Activated CD8-positive, alpha-beta memory T cell treated with anti-CD3 and anti-CD28 coated beads for 4 hours (primary cell): ENCODE measurements at places on chromosomes 6 and 20.

- DNase-seq: no peak
These were observed 6.0 kb upstream of the SMIM28 start for GRCh38 chr6:138371720-138372119.

GRCh38 chr6:30821862-30822784 lies 62.2 kb upstream of the DDR1 start:
- no peak for DNase-seq

DNA sequence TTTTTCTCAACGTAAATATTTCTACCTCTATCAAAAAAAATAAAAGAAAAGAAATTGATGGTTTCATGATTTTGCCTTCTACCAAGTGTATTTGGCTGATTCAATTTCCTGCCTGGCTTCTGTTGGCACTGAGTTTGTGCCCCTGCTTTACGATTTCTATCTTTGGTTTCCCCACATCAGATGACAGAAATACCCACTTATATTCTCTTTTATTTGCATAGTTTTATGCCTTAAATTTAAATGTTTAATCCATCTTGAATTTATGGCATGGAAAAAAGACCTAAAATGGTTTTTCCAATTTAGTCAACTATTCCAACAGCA lies 34.3 kb downstream of the RNF24 start:
- DNase-seq: no peak

DNA sequence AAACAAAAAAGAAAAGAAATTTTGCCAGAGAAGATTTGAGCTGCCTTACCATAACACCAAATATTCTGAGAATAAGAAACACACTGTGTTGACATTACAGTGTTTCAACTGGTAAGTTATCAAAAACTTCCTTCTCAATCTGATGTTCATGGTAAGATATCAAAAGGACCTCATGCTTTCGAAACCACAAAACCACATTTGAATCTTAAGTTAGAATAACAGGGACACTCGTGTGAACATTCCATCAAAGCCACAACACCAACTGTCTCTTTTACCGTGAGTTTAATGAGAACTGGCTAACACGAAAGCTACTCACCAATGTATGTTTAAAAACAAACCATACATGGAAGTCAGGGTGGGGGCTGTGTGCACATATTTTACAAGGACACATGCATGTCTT lies 73.0 kb upstream of the OPRM1 start:
- DNase-seq: no peak

- DNase-seq: no peak
These were observed 76.8 kb downstream of the TTLL2 start for GRCh38 chr6:167401525-167402194.

DNA sequence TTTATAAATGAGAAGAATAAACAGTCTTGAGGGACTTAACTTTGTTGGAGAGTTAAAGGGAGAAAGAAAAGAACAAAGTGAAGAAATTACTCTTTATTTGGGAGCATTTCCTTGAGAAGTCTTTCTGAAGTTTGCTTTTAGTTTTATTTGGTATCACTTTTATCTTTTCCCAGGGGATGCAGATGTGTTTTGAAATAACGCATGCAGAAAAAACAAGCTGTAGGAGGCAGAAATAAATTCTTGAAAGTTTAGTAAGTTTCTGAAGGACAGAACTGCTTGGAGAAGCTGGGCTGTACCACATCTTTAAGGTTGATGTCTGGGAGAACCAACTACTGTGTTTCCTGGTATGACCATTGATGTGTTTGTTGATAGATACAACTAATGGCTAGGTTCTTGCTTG lies 75.0 kb downstream of the PLCB4 start:
- DNase-seq: no peak

GRCh38 chr6:111758608-111759329 lies 114.5 kb downstream of the FYN start:
- no peak for DNase-seq

GRCh38 chr6:13272131-13273046 lies 55.9 kb downstream of the TBC1D7 start:
- no peak for DNase-seq

DNA sequence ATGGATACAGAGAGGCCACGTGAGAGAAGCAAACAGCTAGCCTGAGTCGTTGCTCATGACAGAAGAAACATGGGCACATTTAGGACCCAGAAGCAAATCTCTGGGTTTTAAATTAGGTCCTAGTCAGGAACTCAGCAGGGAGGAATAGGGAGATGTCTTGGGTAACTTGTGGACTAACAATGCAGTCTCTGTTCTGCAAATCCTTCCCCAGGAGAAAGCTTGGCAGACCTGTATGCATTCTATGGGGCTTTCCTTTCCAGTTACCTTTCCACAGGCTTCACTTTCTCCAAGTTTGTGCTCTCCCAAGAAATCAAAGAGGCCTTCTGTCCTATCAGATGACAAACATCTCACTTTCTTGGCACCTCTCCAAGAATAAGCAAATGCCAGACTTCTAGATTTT lies 47.2 kb upstream of the PLCB4 start:
- no peak for DNase-seq

GRCh38 chr6:19562468-19562867 lies 274.7 kb upstream of the ID4 start:
- no peak for DNase-seq

GRCh38 chr6:158626360-158627167 lies 18.0 kb downstream of the DYNLT1 start:
- no peak for DNase-seq

GRCh38 chr20:62710886-62711702 lies 2.5 kb downstream of the NTSR1 start:
- DNase-seq: peak; percentile 20

DNA sequence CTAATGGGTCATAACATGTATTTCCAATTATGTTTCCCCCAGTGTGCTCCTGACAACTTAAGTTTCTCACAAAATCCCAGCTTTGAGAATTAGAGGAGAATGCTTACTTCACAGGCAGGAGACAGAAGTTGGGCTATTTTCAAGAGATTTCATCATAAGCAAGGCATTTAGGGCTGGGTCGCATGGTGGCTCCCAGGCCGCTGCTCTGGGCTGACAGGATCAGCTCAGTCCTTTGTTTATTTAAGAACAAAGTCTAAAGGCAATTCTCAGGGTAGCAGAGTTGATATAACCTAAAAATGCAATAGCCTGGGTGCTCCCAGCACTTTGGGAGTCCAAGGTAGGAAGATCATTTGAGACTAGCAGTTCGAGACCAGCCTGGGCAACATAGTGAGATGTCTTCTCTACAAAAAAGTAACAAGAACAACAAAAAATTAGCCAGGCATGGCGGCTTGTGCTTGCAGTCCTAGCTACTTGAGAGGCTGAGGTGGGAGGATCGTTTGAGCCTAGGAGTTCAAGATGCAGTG lies 10.9 kb downstream of the FOXQ1 start:
- no peak for DNase-seq

- no peak for DNase-seq
These were observed 546.3 kb upstream of the CITED2 start for GRCh38 chr6:139920776-139921100.

- no peak for DNase-seq
These were observed 684 bp upstream of the MED23 start for GRCh38 chr6:131628726-131629125.

DNA sequence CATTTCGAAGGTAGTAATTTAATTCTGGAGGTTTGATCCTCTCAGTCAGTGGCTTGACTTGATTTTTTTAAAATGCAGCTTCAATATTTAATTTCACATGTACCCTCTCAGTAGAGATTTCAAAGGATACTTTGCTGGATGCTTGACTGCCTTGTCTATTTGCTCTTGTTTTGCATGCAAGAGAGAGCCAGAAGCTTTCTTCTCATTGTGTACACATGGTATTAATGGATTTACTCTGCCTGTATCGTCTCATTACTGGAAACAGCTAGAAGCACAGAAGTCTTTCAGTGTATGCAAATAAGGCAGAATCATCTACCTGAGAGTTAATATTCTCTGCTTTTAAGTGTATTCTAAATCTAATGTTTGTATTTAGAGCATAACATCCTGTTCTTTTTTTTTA lies 84.3 kb upstream of the FOXO3 start:
- no peak for DNase-seq
